ENCODE measurements at places on chromosomes 2 and 18. TPM values are rescaled to one million over a fixed set of nuclear protein-coding genes. Genes with fewer than 3 reads are reported as not detected.

The KIF1A gene
- total RNA-seq: 8.6 TPM

The FSHR gene
- not detected for total RNA-seq

The ACMSD gene
- total RNA-seq: not detected

The CHRNG gene
- not detected for total RNA-seq

GRCh38 chr18:73646772-73647171 lies 500.9 kb downstream of the FBXO15 start:
- no peaks in the 10 kb centered on the region for H3K4me1 ChIP-seq
- no peak overlapping the region for H3K4me3 ChIP-seq
- H3K27me3 ChIP-seq: no peaks in the 10 kb centered on the region
- no peak for DNase-seq

DNA sequence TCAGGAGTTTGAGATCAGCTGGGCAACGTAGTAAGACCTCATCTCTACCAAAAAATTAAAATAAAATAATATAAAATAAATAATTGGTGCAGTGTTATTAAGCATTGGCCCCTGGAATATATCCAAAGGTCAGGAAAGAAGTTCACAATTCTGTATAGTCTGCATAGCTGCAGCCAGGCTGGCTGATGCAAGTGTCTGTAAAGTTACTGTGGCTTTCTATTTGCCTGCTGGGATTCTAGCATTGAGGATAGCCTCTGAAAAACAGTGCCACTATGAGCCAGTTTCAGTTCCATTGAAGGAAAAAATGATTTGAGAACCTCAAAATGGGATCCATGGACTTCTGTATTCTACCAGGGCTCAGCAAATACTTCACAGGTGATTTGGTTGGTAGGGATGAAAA lies 208.6 kb downstream of the PARD3B start:
- no peak overlapping the region for H3K4me3 ChIP-seq
- DNase-seq: no peak
- no peak overlapping the region for H3K27ac ChIP-seq
- H3K27me3 ChIP-seq: no peaks in the 10 kb centered on the region
- H3K36me3 ChIP-seq: no peaks in the 10 kb centered on the region

DNA sequence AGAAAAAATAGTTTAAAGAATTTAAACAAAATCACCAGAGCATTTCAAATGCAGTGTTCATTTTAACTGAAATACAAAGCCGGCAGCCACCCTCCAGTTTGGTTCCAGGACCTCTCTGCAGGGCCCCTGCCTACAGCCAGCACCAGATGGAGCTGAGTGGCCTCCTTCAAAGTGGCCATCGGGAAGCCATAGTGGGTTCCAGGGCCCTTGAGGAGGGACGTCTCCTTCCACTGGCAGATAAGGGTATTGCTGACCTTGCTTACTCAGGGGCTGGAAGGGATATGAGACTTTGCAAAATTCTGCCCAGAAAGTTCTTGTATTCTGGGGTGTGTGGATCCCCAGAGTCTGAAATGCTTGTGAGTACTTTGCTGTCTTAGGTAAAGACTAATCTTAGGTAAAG lies 205.2 kb upstream of the APCDD1 start:
- no peaks in the 10 kb centered on the region for H3K4me1 ChIP-seq
- H3K27ac ChIP-seq: no peak overlapping the region
- no peaks in the 10 kb centered on the region for H3K36me3 ChIP-seq

DNA sequence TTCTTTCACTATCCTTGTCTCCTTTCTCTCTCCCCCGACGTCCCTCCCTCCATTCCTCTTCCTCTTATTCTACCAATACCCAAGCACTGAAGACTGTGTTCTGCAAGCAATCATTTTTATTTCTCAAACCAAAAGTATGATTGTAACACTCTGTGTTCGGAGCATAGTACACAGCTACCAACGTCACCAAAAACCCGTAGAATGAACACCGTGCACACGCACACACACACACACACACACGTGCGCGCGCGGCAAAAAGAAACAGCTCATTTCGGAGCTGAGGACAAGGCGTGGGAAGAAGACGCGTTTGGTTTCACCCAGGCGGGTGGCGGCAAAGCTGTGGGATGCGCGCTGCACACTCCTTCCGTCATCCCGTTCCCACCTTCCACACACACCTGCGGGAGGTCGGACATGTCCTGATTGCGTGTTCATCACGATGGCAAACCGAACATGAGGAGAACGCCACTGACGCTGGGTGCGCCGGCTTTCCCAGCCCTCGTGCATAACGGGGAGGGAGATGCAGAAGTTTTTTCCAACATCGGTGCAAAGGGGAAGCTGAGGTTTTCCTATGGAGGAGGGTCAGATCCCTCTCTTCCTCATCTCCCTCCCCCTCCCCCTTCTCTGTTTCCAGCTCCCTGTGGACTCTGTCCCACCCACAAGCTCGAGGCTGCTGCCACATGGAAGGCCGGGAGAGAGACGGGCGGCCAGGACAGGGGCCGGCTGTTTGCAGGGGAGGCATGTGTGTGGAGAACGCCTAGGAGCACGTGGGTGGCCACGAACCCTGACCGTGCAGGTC lies 20.4 kb downstream of the MBP start:
- H3K36me3 ChIP-seq: no peaks in the 10 kb centered on the region
- DNase-seq: peak; percentile 71
- H3K27me3 ChIP-seq: no peaks in the 10 kb centered on the region

DNA sequence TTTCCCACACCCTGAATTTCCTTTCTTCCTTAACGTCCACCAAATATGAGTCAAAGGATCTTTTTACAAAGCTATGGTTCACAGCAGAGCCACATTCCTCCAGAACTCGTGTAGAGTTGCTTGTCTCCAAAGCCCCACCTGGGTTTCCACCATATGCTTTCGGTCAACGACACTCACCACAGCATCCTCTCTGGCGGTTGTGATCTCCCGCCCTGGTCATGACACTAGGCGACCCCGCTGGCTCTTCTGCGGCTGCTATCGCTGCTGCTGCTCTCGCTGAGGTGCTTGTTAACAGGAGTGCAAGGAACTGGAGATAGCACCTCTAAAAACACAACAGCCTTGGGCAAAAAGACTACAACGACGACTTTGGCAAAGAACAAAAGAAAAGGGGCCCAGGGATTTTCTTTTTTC lies 340 bp downstream of the SLC40A1 start:
- peak overlapping the region; percentile 62 for H3K4me3 ChIP-seq
- peak; percentile 63 for DNase-seq
- peaks cover 4% of the 10 kb centered on the region for H3K4me1 ChIP-seq
- H3K27ac ChIP-seq: peak overlapping the region; percentile 83

DNA sequence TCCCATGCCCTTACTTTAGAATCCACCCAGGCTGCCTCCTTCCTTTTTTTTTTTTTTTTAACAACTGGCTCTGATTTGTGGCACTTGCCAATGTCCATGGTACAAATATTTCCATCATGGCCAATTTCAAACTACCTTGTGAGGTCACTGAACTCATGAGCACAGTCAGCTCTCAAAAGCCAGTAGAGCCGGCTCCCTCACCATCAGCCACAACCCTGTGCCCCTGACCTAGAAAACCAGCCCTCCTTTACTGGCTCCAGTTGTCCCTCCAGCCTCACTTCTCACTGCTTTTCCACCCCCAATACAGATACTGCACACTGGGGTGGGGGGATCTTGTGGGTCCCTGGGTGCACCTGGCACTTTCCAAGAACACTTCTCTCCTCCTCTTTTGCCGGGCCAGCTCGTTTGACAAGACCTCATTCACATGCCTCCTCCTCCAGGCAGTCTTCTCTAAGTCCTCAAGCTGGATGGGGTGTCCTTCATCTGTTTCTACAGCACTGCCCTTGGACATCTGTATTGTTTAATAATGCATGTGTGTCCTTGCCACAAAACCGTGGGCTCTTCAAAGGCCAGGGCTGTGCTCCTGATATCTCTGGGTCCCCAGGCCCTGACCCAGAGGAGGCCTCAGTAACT lies 35.5 kb downstream of the SDC1 start:
- H3K36me3 ChIP-seq: no peaks in the 10 kb centered on the region
- no peak overlapping the region for H3K27ac ChIP-seq
- no peak overlapping the region for H3K4me3 ChIP-seq
- no peaks in the 10 kb centered on the region for H3K27me3 ChIP-seq
- H3K4me1 ChIP-seq: peaks cover 6% of the 10 kb centered on the region

- H3K4me3 ChIP-seq: no peak overlapping the region
- H3K36me3 ChIP-seq: no peaks in the 10 kb centered on the region
- peaks cover 8% of the 10 kb centered on the region for H3K27me3 ChIP-seq
- DNase-seq: no peak
- H3K4me1 ChIP-seq: peaks cover 30% of the 10 kb centered on the region
These were observed 5.6 kb upstream of the TNS1 start for GRCh38 chr2:218008060-218009040.

DNA sequence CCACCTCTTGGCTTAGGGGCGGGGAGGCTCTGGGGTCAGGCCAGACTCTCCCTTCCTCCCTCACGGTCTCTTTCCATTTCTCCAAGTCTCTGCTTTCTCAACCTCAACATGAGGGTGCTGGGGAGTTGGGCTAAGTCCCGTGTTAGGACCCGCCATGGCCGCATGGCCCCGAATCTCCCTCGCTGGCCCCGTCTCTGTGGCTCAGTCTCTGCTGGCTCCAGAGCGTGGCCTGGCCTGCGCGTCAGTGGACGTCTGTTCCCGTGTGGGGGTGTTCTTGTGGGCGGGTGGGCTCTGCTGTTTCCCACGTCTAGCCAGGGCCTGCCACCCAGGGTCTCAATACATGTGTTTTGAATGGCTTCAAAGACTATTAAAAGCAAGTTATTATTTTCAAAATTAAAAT lies 12.4 kb downstream of the ALLC start:
- H3K27me3 ChIP-seq: no peaks in the 10 kb centered on the region
- no peak for DNase-seq
- no peaks in the 10 kb centered on the region for H3K4me1 ChIP-seq
- no peak overlapping the region for H3K27ac ChIP-seq

DNA sequence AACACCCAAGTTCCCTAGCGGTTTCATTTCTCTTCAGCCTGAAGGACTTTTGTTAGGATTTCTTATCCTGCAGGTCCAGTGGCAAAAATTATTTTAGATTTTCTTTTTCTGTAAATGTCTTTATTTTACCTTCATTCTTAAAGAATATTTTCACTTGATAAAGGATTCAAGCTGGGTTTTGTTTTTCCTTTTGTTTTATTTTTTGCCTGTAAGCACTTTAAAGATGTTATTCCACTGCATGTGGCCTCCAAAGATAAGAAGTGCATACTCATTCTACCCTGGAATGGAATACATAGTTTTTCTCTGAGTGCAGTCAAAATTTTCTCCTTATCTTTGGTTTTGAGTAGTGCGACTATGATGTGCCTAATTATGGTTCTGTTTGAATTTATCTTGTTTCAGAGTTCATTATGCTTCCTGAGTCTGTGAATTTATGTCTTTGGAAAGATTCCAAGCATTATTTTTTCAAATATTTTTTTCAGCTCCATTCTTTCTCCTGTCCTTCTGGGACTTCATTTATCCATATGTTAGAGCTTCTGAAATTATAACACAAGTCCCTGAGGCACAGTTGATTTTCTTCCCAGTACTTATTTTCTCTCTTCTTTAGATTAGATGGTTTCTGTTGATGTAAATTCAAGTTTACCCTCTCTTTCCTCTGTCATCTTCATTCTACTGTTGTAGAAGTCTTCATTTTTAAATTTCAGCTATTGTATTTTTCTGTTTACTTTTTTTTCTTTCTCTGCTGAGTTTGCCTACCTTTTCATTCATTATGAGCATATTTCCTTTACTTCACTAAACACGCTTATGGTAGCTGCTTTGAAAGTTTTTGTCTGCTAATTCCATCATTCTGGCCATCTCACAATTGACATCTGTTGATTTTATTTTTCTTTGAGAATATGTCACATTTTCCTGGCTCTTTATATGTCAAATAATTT lies 69.6 kb downstream of the MAPRE2 start:
- no peaks in the 10 kb centered on the region for H3K36me3 ChIP-seq
- no peaks in the 10 kb centered on the region for H3K27me3 ChIP-seq
- DNase-seq: no peak
- no peaks in the 10 kb centered on the region for H3K4me1 ChIP-seq
- no peak overlapping the region for H3K27ac ChIP-seq

All from sigmoid colon (tissue), 7 donors.